NCI-H226 (cell line): ENCODE measurements at places on chromosomes 6 and 20.

DNA sequence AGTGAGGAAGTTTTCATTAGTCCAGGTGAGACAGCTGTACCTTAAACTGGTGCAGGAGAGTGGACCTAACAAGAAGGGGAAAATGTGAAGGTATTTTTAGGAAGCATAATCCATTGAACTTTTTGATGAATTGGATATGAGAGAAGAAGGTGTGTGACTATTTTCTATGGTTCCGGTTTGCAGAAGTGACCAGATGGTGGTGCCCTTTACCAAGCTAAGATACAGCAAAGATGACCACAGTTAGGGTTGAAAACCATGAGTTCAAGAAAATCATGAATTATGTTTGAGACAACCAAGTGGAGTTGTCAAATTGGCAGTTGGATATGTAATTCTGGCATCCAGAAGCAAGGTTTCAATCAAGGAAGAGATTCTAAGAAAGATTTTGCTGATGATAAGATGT lies 61.9 kb upstream of the NRSN1 start:
- DNase-seq, result no peak

GRCh38 chr20:34712525-34713192 lies 8.5 kb downstream of the TP53INP2 start:
- no peak for DNase-seq

DNA sequence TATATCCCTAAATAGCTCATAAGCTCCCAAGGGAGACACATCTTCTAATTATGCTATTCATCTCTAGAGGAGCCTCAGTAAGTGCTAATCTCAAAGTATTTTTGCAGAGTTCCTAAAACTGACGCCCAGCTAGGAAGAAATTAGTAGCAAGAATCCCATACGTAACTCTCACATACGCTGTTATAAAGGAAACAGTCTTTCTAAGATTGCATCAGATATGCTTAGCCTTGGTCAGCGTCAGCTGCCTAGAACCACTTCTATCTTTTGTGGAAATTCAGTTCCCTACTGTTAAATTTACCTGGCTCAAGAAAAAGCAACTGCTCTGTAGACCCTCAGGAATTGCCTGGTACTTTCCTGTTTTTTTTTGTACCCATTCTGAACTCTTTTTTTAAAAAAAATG lies 13.6 kb downstream of the RIPOR2 start:
- no peak for DNase-seq

- no peak for DNase-seq
Observed at GRCh38 chr6:159720708-159721107, 6.6 kb upstream of the WTAP start.

- peak; percentile 44 for DNase-seq
Observed at GRCh38 chr6:126804332-126805064, 314.0 kb upstream of the RSPO3 start.
